ENCODE measurements at places on chromosomes 3 and 15.

- DNase-seq, result no peak
Measured at GRCh38 chr3:170423001-170423615, 4.4 kb downstream of the CLDN11 start.

DNA sequence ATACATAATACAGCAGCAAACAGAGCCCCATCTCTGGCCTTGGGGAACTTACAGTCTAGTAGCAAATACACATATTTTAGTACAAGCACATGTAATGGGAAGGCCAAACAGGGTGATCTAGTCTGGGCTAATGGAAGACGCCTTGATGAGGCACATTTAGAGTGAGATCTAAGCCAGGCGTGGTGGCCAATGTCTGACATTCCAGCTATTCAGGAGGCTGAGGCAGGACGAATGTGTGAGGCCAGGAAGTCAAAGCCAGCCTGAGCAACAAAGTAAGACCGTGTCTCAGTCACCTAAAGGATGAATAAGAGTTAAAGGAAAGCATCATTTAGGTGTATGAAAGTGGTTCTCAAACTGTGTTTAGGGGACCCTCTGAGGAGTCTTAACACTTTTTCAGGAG is 291.9 kb downstream of the MAGI1 start:
- DNase-seq, result no peak

DNA sequence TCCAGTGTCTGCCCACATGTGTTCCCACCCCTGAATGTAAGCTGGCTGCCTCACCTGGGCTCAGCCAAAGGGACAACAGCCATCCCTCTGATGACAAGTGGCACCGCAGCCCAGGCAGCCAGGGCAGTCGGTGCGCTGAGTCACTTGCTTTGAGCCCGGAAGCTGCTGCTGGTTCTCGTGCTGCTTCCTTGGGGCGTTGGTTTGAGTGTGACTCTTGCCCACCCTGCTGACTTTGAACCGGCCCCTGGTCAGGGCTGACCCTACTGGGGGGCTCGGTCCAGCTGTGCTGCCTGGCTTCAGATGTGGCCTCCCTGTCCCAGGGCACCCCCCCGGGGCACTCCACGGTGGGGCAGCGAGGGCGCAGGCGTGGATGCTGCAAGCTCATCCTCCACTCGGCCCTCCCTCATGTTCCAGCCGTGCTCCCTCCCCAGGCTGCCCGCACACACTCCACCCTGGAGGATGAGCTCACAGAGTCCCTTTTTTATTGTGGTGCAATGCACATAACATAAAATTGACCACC is 62.1 kb downstream of the EFCAB12 start:
- DNase-seq, result no peak

DNA sequence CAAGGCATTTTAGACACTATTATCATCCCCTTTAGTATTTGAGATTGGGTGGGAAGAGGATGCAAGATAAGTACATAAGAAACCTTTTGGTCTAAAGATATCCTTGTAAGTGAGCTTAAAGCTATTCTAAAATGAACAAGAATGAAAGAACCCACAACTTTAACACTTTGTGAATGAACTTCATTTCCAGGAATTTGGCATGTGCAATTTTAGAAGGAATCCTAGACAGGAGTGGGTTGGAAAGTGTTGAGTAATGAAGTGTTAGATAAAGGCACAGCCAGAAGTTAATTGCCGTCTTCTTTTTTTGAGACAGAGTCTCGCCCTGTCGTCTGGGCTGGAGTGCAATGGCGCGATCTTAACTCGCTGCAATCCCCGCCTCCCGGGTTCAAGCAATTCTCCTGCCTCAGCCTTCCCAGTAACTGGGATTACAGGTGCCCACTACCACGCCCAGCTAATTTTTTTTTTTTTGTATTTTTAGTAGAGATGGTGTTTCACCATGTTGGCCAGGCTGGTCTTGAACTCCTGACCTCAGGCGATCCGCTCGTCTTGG is 13.2 kb upstream of the TEX9 start:
- no peak for DNase-seq

DNA sequence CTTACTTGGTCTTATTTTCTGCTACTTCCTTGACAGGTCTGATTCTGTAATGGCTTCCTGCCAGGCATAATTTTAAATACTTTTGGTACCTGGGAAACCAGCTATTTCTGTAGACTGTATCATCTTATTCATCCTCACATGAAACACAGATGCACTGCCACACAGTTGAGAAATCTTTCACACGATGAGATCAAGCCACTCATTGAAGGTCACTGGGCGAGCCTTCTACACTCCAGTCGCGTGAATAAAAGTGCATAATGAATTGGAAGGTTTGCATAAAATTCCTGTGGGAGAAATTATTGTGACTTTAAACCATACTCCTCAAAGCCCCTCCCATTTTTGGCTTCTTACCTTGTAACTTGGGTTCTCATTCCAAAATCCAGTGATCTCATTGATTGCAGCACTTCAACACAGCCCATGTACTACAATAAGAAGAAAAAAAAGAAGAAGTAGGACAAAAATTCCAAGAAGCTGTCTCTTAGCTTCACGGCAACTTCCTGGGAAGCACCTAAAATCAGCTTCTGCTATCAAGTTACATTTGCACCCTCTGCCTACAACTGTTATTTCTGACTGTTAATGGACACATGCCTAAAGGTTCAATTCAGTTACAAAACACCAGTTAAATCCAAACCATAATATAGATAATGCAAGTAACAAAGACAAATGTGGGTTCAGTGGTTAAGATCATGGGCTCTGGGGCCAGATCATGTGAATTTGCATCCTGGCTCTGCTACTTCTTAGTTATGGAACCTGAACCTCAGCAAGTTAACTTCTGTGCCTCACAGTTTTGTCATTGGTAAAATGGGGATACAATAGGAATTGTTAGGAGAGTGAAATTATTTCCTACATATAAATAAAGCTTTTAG is 39.0 kb downstream of the SHC4 start:
- DNase-seq, result no peak

DNA sequence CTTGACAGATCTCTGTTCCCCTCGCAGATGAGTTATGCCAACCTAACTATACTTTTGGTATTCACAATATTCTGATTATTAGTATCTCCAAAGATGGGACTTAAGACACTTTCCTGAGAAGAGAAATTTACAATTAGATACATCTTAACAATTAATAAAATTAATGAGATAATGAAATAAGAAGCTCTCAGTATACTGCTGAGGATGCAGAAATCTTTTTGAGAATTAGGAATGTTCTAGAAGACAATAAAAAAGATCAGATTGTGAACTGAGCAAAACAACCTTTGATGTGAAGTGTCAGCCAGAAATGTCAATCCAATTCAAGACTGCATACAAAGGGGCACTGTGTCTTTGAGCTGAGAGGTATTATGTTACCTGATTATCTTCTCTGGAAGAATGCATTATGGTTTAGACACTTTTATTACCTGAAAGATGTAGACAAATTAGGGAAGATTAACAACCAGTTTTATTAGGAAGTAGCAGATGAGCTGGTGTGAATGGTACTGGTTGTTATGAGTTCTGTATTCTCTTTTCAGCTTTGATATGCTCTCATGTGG is 262.9 kb downstream of the TIGIT start:
- no peak for DNase-seq

GRCh38 chr3:66450390-66451022 is 50.3 kb downstream of the LRIG1 start:
- DNase-seq, result no peak

GRCh38 chr15:66164788-66165187 is 88.8 kb downstream of the MEGF11 start:
- no peak for DNase-seq

DNA sequence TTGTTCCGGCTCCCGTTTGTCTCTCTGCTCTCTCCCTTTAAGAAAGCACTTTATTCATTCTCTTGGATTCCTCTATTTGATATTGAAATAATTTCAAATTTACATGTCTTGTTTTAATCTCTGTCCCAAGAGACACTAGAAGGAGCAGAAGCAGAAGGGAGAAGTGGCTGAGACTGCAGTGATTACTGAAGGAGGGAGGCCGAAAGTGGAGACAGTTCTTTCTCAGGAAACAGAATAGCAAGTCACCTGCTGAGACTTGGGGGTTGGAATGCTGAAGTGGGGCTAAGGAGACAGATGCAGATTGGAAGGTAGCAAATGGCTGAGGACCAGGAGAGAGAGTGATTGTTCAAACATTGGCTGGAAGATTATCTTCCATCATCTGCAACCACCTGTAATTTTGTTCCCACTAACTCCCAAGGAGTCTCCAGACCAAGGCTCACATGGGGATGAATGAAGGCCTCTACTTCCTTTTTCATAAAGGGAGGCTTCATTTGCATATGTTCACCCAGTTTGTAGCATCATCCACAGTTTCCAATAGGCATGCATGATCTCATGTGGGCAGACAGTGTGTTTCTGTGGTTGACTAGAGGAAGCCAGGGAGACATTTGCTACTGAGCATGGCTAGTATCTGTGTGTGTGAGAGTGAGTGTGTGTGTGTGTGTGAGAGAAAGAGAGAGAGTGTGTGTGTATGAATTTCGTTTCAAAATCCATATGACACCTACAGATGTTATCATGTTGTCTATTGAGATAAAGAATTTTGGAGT is 24.0 kb downstream of the LTF start:
- DNase-seq, result no peak

DNA sequence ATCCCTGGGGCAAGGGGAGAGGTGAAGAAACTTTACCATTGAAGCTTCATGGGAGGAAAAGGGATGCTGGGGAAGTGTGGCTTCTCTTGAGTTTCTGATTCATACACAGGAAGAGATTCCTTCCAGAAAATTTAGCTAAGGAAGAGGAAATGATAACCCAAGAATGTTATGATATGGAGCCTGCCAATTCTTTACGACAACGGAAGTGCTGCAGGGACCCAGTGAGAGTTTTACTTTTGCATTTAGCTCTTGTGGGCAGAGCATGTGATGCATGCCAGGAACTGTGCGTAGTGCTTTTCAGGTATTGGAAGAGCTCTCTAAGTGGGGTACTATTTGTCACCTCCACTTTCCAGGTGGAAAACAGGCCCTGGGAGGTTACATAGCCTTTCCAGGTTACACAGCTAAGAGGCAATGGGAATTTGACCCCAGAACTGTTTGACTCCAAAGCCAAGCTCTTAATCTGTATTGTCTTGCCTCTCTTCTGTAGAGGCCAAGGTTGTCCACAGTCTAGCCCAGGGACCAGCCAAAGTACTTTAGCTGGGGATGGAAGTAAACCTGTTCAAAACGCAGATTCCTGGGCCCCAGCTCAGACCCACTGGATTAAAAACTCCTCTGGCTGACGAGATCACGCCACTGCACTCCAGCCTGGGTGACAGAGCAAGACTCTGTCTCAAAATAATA is 23.0 kb downstream of the CMTM7 start:
- no peak for DNase-seq

DNA sequence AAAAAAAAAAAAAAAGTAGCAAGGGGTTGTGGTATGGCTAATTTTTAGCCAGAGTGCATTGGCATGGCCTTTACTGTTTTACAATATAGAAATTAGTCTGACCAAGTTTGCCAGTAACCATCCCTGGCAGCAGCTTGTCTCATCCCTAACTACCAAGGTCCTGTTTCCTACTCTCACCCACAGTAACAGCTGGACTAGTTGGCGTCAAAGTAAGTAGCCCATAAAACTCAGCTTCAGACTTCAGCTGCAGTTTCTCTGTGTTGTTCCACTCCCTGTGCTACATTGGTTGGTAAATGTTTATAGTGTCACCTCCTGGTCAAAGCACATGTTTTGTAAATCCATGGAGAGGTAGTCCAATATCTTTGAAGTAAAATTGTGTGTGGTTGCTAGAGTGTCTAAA is 691.3 kb downstream of the ZPLD1 start:
- no peak for DNase-seq

All from Right ventricle myocardium superior (tissue), 1 donor.